ENCODE measurements at places on chromosomes 4 and X.

DNA sequence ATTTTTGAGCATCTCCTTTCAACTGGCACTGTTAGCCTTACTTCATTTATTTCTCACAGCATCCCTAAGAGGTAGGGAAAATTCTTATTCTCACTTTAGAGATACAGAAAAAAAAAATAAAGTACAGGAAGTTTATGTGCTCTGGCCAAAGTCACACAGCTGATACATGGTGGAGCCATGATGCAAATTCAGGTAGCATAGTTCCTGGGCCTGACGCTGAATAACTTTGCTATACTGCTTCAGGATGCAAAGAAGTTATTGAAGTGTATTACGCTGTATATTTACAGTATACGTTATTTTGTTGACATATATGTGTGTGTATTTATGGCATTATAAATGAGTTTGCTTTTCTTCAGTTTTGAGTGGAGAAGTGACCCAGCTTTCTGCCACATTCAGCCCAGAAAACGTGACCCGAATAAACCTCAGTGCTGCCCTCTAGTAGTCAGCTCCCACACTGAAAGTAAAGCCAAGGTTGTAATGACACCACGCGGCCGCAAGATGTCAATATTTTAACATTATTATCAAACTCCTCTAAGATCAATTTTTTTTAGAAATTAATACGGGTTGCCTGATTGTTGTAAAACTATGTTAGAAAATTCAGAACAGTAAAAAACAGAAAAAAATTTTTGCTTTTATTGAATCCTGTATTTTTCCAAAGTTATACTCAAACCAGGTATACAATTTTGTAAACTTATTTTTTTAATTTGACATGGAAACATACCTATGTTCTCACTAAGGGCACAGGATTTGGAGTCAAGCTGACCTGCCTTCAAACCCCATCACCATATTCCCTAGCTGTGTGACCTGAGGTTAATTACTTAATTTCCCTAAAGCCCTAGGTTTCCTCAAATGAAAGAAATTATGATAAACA lies 3.8 kb upstream of the GUCY2F start:
- DNase-seq = peak; percentile 49

- no peak for DNase-seq
Measured at GRCh38 chr4:169649545-169650226, 29.3 kb downstream of the CLCN3 start.

- no peak for DNase-seq
Measured at GRCh38 chr4:108029016-108029720, 39.5 kb downstream of the HADH start.

- no peak for DNase-seq
Measured at GRCh38 chr4:89158884-89159503, 47.7 kb downstream of the TIGD2 start.

GRCh38 chr4:145879598-145879997 lies 59.0 kb downstream of the ZNF827 start:
- DNase-seq = no peak

- no peak for DNase-seq
Measured at GRCh38 chrX:131747173-131747572, 203.3 kb downstream of the OR13H1 start.

DNA sequence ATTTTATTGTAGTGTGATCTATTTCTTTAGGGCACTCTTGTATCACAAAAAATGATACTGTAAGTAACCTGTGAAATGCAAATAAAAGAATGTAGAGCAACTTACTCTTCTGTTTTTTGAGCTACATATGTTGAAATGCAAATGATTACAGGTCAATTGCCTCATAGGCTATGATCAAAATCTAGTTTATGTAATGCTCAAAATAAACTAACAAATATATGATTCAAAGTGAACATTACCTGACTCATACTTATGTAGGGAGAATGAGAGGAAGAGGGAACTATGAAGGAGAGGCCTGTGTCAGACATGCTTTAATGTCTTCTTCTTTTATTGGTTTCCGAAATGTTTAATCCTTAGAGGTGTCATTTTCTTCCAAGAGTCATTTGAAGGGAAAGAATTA lies 5.0 kb upstream of the RPS6KA3 start:
- DNase-seq = no peak

DNA sequence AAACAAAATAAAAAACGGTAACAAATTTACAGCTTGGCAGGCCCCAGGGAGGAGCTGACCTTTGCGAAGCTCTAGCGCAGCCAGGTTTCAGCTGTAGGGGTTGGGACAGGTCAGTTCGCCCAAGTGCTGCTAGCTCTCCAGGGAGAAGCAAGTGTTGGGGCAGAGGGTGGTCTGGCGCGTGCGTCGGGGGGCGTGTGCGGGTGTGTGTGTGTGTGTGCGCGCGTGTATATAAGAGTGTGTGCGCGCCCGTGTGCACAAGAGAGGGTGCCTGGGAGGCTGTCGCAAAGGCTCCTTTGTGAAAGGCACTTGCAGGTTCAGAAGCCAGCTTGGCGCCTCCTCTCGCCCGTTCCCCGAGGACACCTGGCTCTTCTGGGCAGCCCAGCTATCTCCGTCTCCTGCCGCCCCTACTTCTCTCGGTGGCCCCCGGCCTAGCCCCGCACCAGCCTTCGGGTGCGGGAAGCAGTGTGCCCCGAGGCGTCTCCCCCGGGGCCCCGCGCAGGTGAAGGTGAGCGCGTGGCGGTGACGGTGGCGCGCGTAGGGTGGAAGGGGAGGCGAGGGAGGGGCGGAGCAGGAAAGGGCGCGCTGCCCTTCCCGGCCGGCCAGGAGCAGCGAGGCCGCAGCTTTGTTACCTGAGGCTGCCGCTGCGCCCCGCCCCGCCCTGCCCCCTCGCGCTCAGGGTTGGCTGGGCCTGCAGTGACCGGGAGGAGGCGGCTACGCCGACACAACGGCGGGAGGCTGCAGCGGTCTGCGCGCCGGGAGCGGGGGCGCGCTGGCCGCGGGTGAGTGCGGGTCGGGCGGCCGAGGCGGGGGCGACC lies at the start of gene FHDC1:
TSS of gene FHDC1 (plus strand) at position 693 of the 815 bp plus-strand sequence. CDS start 6,735 bp downstream, outside the sequence.
- DNase-seq = no peak

GRCh38 chr4:151107063-151107462 lies 7.6 kb downstream of the RPS3A start:
- no peak for DNase-seq

DNA sequence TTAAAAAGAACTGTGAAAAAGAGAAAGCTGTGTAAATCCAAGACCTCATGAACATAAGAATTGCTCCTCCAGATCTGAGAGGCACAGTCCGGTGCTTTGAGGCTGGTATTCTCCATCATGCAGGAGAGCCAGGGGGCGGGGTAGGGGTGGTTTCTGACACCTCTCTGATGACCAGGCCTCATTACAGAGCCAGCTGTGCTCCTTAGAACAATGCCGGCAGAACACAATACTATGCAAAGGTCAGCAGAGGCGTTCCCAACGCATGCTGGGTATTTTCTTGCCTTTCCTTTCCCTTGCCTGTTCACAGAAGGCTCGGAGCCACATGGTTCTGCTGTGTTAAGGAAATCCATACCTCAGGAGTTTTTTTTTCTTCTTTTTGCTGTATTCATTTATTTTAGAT lies 91.2 kb upstream of the SOD3 start:
- DNase-seq = no peak

DNA sequence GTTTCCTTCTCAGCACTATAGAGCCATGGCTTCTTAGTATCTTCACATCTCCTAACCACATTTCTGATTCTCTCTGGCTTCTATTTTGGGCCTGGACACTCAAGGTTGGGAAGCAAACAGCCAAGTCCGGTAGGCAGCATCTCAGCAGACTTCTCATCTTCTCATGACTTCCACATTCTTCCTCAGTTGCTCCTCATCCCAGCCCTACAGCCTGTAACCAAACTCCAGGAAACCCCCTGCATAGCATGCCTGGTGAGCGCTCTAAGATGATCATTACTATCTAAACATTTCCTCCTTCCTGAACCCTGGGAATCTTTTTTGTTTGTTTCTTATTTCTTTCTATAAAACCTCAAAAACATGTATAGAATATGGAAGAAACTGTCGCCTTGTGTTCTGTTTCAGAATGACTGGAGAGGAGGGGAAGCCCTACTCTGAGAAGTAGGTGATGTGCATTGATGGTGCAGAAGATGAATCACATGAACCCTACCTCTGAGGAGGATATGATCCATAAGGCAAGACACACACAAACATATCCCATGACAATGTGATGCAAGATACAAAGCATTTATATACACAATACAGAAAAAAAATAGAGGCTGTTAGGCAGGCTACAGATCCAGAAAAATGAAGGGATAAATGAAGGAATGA lies 219.8 kb upstream of the GYPA start:
- no peak for DNase-seq

- no peak for DNase-seq
Measured at GRCh38 chr4:72665171-72665968, 96.3 kb upstream of the ADAMTS3 start.

GRCh38 chr4:186039697-186040096 lies 29.3 kb upstream of the TLR3 start:
- DNase-seq = no peak
